NCI-H1417 treated with DMSO at 0.1 percent for 48 hours (cell line): ENCODE measurements at places on chromosomes 11 and 22.

- no peak for DNase-seq
Observed at GRCh38 chr22:43269646-43270045, 73.5 kb downstream of the SCUBE1 start.

DNA sequence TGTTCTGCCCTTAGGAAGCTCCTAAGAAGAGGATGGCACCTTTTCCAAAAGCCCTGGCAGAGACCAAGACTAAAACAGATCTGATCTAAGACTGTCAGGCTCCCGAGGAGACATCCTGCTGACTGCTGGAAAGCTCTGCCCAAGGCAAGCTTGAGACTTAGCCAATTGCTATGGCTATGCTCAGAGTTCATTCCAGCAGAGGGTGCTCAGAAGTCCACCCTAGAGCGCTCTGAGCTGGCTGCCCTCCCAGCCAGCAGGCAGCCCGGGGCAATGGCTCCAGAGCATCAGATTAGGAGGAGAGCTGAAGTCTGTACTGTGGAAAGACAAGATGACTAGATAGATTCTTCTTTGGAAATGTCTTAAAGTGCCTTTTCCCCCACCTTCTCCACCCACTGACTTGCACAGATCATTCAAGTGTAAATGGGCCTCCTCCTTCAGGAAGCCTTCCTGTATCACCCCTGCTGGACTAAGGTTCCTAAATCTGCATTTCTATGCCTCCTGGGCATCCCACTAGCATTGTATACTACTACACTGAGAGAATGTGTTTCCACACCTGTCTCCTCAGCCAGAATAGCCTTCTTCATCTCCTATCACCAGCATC, 23.4 kb downstream of the LRRC55 start:
- no peak for DNase-seq

DNA sequence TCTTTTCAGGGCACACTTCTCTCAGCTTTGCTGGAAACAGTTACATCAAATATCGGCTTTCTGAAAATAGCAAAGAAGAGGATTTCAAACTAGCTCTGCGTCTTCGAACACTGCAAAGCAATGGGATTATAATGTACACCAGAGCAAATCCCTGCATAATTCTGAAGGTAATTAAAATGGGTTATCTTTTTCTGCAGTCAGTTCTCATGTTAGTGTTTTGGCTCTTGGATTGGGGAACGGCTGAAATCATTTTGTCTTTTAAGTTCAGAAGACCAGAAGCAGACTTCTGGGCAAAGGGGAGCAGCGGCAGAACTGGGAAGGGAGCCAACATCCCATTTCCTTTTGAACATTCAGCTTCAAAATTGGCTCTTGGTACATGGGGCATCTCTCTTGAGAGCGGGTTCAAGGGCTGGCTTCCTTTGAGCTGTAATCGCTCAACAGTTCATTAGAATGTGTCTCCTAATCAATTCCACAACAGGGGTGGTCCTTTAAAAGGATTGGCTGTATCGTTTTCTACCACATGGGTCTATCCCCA, 110.2 kb upstream of the MTNR1B start:
- DNase-seq = no peak

DNA sequence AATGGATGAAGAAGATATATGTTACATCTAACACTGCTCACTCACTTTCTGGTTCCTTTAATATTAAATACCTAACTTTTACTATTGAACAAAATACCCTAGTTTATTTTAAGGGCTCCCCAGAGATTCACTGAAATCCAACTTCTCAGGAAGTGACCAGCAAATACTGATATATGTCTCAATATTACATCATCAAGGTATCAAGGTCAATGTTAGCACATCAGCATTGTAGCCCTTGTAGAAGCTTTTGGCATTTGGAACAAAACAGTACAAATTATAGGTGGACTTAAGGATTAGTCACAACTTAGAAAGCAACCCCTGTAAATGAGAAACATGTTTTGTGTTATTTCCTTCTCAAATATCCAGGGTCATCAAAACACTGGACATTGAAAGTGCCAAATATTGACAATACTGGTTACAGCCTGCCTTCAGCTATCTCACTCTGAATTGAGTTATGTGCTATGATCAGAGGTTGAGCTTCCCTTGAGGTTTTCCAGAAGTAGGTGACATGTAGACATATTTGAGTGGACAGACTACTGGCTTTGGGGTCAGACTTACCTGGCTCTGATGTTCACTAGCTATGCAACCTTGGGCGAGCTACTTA, 1.9 kb upstream of the ATL3 start:
- no peak for DNase-seq

DNA sequence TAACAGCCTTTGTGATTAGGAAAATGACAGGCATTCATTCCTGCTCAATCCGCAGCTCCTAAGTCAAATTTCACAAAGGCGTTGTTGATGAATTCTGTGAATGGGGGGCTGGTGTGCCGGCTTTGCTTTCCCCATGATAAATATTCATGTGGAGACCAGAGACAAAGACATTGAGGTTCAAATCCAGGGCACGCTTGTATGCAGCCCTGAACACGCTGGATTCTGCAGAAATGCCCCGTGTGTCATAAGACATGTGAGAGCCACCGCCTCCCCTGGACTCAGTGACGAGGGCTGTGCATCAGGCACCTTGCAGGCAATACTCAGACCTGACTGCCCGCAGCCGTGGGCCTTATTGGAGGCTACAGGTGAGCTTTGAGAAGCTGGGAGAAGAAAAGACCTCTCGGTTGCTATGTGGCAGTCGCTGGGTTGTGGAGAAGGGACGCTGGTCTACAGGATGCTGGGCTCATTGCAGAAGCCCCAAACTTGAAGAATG, 906.2 kb downstream of the BRD1 start:
- DNase-seq = no peak

GRCh38 chr11:15146271-15147003, 31.7 kb downstream of the INSC start:
- DNase-seq = no peak

GRCh38 chr11:15941206-15941770, 415.1 kb downstream of the SOX6 start:
- DNase-seq = no peak

DNA sequence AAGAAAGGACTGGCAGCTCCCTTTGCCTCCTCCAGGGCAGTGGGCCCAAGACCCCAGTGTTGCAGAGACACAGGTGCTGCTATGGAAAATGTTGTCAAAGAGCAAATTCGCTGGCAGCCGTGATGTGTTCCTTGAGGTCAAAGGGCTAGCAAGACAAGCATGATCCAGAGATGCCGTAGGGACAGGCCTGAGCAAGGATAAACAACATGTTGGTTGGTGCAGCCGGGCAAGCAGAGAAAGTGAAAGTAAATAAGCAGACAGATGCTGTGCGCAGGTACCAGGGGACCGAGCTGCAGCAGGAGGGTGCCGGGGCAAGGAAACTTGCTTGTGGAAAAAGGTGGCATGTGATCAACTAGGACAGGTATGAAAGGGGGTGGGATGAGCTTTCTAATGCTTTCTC, 125.5 kb upstream of the NECTIN1 start:
- DNase-seq = no peak

GRCh38 chr11:2652333-2653197, 47.2 kb downstream of the KCNQ1OT1 start:
- DNase-seq = no peak

- DNase-seq = no peak
Observed at GRCh38 chr22:46587492-46588278, 32.5 kb upstream of the GRAMD4 start.

DNA sequence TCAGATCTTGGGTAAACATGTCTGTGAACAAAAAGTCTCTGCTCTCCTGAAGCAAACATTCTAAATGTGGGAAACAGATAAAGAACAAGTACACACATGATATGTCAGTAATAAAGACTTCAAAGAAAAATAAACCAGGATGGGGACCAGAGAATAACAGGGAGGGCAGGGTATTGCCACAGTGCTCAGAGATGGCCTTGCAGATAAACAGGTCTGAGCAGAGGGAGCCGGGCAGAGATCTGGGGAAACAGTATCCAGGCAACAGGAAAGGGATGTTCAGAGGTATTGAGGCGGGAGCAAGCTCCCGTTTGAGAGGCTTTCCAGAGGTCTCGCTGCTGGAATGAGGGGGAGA, 2.9 kb downstream of the CCDC86 start:
- DNase-seq = no peak

- no peak for DNase-seq
Observed at GRCh38 chr11:124041254-124041653, at the start of gene OR10G7. Gene OR10G7 (minus strand): TSS chr11:124041325. CDS start chr11:124039001, 2,324 bp downstream.

- DNase-seq = no peak
Observed at GRCh38 chr11:128593281-128593680, 5.9 kb upstream of the ETS1 start.

DNA sequence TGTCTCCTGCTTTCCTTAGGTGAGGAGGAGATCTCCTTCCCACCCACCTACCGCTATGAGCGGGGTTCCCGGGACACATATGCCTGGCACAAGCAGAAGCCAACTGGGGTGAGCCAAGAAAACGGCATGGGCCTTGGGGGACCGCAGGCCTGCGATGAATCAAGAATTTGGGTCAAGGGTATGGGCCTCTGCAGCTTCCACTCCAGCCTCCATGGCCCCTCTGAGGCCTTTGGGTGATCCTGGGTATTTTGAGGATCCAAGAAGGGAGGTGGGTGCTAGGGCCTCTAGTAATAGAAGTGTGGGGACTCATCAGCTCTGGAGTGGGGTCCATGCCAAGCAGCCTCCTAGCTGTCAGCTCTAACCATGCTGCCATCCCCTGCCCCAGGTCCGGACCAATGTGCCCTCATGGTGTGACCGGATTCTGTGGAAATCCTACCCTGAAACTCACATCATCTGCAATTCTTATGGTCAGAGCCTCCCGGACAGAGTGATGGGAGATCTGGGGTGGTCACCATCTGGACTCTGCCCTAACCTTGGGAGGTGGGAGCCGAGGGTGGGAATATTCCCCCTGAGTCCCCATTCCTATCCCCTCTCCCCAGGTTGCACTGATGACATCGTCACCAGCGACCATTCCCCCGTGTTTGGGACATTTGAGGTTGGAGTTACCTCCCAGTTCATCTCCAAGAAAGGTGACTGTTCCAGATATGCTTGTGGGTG, 8.6 kb downstream of the INPPL1 start:
- DNase-seq = no peak

- DNase-seq = no peak
Observed at GRCh38 chr11:131652231-131652630, 281.8 kb downstream of the NTM start.

- DNase-seq = no peak
Observed at GRCh38 chr11:35039076-35039475, 99.9 kb upstream of the CD44 start.

DNA sequence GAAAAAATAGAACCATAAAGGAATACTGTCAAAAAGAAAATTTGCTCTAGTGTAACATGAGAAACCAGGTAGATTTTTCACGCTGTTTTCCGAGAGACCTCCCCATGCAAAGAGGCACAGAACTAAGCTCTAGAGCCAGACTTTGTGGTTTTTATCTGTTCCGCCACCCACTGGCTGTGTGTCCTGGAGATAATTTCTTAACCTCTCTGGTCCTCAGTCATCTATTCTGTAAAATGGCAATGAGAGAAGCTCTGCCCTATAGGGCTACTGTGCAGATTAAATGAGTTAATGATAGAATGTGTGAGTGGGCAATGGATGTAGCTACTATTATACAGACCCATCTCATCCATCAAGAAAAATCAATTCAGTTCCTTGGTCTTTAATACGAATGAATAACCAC, 9.4 kb upstream of the SIGIRR start:
- DNase-seq = no peak

- DNase-seq = no peak
Observed at GRCh38 chr11:118596224-118597146, 10.9 kb upstream of the PHLDB1 start.

DNA sequence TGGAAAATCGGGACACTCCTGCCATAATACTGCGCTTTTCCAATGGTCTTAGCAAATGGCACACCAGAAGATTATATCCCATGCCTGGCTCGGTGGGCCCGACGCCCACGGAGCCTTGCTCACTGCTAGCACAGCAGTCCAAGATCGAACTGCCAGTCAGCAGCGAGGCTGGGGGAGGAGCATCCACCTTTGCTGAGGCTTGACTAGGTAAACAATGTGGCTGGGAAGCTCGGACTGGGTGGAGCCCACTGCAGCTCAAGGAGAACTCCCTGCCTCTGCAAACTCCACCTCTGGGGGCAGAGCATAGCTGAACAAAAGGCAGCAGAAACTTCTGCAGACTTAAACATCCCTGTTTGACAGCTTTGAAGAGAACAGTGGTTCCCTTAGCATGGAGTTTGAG, 15.6 kb downstream of the PTH start:
- no peak for DNase-seq

DNA sequence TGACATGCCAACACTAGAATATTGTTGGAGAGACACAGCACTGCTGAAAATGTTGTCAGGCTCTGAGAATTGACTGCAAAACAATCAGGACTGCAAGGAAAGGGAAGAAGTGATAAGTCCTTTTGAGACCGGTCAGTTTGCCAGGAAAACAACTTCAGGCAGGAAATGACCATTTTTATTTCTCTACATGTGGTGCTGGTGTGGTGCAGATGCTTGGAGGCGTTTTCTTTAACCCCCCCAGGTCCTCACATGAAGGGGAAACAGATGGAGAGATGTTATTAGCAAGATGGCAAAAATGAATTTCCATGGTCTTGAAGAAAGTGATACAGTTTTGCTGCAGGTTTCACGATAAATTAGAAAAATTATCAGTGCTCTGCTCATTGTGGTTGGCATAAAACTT, 5.7 kb downstream of the AP2A2 start:
- no peak for DNase-seq

DNA sequence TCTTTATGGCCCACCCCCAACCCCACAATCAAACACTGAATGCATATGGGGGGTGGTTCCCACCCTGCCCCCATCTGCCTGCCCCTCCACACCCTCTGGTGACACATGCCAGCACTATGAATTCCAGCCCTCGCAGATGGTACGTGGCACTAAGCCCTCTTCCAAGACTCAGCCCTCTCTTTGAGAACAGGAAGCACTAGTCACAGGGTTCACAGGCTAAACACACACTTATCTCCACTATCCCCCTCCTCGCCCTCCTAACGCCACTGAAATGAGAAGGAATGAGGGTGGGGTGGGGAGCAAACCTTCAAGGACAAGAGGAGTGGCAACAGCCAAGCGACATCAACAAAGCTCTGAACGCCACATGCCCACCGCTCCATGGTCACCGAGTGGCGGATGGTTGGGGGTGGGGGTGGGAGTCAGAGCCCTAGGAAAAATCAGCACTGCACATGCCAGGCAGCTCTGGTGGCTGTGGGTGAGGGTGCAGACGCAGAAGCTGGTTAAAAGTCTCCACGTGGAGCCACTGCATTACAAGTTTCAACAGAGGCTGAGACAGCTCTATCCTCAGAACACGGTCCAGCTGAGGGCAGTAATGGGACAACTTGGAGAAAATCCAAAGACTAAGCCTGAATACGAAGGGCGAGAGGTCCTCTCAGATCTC, 33.6 kb downstream of the TMEM184B start:
- no peak for DNase-seq

DNA sequence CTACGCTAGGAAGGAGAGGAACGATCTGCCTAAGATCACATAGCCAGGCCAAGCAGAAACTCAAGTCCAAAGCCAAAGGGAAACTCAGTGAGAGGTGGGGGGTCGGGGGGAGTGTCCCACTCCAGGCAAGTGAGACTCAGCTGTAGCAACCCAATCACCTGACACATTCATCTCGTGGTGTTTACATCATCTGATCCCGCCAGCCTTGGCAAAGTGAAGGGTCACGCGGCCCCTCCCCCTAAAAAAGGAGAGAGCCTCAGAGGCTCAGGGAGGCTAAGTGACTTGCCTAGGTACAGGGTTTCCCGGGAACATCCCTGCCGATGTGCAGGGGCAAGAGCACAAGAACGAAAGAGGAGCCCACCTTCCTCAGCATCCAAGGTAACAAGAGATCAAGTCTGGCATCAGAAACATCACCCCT, 21.5 kb downstream of the MYH9 start:
- DNase-seq = no peak

GRCh38 chr11:133078591-133079404, 453.5 kb downstream of the OPCML start:
- no peak for DNase-seq
